Fibroblast of villous mesenchyme (primary cell): ENCODE measurements at places on chromosomes 13 and 19. TPM values are rescaled to one million over a fixed set of nuclear protein-coding genes. Genes with fewer than 3 reads are reported as not detected.

The HCST gene
- total RNA-seq: 0.43 and 0.64 TPM in 2 replicates

The RASAL3 gene
- not detected in 2 replicates for total RNA-seq

The FPR1 gene
- total RNA-seq: not detected in 2 replicates

The IQCN gene
- total RNA-seq: 0.86 and 0.97 TPM in 2 replicates

The CD70 gene
- not detected in 2 replicates for total RNA-seq

The CGB1 gene
- total RNA-seq: not detected in 2 replicates

The ZNF85 gene
- 5.5 and 7.8 TPM in 2 replicates for total RNA-seq

The FAM124A gene
- 10.0 and 25.0 TPM in 2 replicates for total RNA-seq

The NCR1 gene
- not detected in 2 replicates for total RNA-seq

The CDC42EP5 gene
- total RNA-seq: 12.5 and 29.0 TPM in 2 replicates

The NTF4 gene
- not detected in 2 replicates for total RNA-seq

The INAFM1 gene
- 2.6 and 4.2 TPM in 2 replicates for total RNA-seq

The SMIM44 gene
- not detected in 2 replicates for total RNA-seq

The DNAAF3 gene
- total RNA-seq: under 0.01 TPM in 1 of 2 replicates, not detected in the other

The USPL1 gene
- total RNA-seq: 16.4 and 21.2 TPM in 2 replicates

The FBXW9 gene
- 7.3 and 15.1 TPM in 2 replicates for total RNA-seq

The C19orf33 gene
- total RNA-seq: 1.3 and 3.2 TPM in 2 replicates

The OR7C1 gene
- under 0.01 TPM in 1 of 2 replicates, not detected in the other for total RNA-seq

The NECTIN2 gene
- total RNA-seq: 133 and 134 TPM in 2 replicates

The S1PR4 gene
- not detected in 2 replicates for total RNA-seq

The CEACAM7 gene
- total RNA-seq: not detected in 2 replicates

The MYH14 gene
- total RNA-seq: not detected in 2 replicates

The SPC24 gene
- 39.7 and 44.5 TPM in 2 replicates for total RNA-seq

The GGACT gene
- 5.2 and 8.2 TPM in 2 replicates for total RNA-seq

The GAS6 gene
- 172 and 216 TPM in 2 replicates for total RNA-seq

The SLC5A5 gene
- total RNA-seq: not detected in 2 replicates

The PRODH2 gene
- total RNA-seq: not detected in 2 replicates

The POU2F2 gene
- 1.3 and 1.9 TPM in 2 replicates for total RNA-seq

The PIBF1 gene
- 23.5 and 25.0 TPM in 2 replicates for total RNA-seq

The KLK15 gene
- total RNA-seq: not detected in 2 replicates

The MAST1 gene
- total RNA-seq: under 0.01 TPM in 2 replicates

The QPCTL gene
- total RNA-seq: 28.0 and 29.8 TPM in 2 replicates

The MAMSTR gene
- 1.7 and 2.3 TPM in 2 replicates for total RNA-seq

The TEX29 gene
- 0.64 TPM in 1 of 2 replicates, not detected in the other for total RNA-seq

The SYNGR4 gene
- not detected in 2 replicates for total RNA-seq

The FAM216B gene
- total RNA-seq: not detected in 2 replicates
